ENCODE measurements at places on chromosomes 11 and 22.

DNA sequence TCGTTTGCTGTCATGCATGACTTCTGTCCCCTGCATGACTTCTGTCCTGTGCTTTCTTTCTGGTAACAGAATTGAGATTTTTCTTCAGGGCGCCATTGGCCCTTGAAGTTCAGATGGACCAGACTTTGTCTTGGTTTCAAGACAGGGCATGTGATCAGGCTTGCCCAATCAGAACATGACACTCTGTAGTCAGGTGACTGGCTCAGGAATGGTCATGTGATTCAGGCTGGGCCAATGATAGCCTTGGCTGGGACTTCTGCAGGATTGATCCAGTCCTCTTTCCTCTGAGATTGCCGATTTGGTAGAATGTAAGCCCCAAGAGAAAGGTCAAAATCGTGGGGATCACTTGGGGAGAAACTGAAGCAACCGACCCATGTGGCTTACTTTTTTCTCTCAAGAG, 90.5 kb upstream of the ALX4 start:
- no peak for DNase-seq

- DNase-seq: no peak
Observed at GRCh38 chr11:1896468-1896867, 4.8 kb upstream of the PRR33 start.

DNA sequence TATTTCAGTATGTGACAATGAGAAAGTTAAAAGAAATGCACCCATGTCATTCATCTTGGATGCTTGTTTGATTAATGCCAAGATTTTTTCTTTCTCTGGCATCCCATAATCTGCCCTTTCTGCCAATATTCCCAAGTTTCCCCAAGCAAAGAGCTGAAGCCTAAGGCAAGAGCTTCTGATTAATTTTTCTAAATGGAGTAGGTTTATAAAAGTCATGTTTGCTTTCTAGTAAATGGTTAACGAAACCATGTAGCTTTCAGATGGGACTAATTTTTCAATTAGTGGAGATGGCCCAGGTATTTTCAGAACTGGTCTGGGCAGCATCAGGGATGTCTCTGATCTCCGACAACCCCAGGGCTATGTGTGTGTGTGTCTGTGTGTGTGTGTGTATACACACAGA, 55.3 kb downstream of the LRRC4C start:
- peak; percentile 33 for DNase-seq

GRCh38 chr11:20407344-20407743, 19.8 kb downstream of the PRMT3 start:
- DNase-seq: no peak

DNA sequence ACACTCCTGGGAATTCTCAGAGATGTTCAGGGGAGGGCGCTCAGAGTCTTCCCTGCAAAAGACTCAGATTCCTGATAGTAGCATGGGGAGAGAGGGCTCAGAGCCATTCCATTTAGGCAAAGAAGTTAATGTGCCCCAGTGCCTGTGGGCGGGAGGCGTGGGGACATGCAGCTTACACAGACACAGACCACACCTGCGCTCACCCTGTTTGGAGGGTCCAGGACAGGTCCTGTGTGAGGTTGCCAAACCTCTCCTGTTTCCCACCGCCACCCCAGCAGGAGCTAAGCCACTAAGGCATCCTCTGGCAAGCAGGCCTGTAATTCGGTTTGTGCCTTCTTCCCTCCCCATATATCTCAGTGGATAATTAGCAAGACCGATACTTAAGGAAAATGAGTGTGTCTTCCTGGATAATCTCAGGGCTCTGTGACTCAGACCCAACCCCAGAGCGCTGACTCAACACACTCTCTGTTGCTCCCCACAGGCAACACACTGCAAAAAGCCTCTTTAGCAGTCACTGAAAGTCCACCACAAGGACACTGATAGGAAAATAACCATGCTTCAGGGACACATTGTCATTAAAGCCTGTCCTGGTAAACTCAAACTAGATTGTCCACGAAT, 118.9 kb upstream of the LMO1 start:
- peak; percentile 78 for DNase-seq

- no peak for DNase-seq
Observed at GRCh38 chr11:26937386-26937785, 56.5 kb upstream of the FIBIN start.

GRCh38 chr11:2892967-2893528, 7.5 kb upstream of the CDKN1C start:
- no peak for DNase-seq

DNA sequence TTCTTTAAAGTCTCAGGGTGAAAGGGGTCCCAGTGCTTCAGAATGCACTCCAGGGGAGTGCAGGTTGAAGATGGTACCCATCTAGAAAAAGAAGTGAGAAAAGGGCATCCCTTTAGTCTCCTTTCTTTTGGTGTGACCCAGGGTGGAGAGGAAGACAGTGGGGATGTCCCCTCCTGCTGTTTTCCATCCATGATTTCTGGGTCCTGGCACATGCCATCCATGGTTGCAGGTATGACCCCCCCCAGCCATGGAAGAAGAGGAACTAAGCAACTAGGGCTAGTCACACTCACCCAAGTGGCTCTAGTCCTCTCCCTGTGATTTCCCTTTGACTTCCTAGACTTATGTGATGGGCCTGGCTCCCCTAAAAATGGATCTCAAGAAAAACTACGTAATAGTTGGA, 15.9 kb upstream of the EI24 start:
- no peak for DNase-seq

Data from renal cortical epithelial cell (primary cell).